B cell (primary cell): ENCODE measurements at places on chromosomes 16 and 17.

- no peak for DNase-seq
Measured at GRCh38 chr16:35733278-35733965, 2274.0 kb downstream of the TP53TG3F start.

- no peak for DNase-seq
Measured at GRCh38 chr16:66802159-66802558, 775 bp upstream of the TERB1 start.

DNA sequence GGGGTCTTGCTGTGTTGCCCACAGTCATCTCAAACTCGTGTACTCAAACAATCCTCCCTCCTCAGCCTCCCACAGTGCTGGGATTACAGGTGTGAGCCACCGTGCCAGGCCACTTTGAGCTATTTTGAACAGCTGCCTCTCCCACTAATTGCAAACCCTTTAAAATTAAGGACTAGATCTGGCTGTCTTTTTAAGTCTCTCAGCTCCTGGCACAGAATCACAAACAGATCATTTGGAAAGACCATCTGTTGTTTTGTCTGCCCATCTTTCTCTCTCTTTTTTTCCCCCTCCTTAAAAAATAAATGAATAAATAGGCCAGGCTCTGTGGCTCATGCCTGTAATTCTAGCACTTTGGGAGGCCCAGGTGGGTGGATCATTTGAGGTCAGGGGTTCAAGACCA is 10.9 kb upstream of the STAT3 start:
- DNase-seq = no peak

GRCh38 chr17:82016061-82016874 is 6.4 kb downstream of the CENPX start:
- no peak for DNase-seq

DNA sequence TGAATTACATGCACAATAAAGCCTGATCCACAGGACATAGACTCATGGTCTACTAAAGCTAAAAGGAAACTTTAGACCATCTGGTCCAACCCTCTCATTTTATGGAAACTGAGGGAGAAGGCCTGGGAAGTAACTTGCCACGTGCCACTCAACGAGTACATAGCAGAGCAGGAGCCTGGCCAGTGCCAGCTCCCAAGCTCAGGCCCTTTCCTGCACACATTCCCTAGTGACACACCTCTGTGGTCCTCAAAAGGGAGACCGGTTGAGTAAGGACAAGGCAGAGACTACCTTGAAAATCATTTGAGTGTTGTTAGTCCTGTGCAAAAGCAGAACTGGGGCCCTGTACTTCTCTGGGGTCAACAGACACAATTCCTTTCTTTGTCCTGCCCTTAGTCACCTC is 2.8 kb downstream of the CCL4L2 start:
- no peak for DNase-seq

GRCh38 chr16:47726031-47726675 is 265.0 kb downstream of the PHKB start:
- no peak for DNase-seq

GRCh38 chr17:57839571-57839923 is 10.3 kb downstream of the MRPS23 start:
- DNase-seq = no peak

DNA sequence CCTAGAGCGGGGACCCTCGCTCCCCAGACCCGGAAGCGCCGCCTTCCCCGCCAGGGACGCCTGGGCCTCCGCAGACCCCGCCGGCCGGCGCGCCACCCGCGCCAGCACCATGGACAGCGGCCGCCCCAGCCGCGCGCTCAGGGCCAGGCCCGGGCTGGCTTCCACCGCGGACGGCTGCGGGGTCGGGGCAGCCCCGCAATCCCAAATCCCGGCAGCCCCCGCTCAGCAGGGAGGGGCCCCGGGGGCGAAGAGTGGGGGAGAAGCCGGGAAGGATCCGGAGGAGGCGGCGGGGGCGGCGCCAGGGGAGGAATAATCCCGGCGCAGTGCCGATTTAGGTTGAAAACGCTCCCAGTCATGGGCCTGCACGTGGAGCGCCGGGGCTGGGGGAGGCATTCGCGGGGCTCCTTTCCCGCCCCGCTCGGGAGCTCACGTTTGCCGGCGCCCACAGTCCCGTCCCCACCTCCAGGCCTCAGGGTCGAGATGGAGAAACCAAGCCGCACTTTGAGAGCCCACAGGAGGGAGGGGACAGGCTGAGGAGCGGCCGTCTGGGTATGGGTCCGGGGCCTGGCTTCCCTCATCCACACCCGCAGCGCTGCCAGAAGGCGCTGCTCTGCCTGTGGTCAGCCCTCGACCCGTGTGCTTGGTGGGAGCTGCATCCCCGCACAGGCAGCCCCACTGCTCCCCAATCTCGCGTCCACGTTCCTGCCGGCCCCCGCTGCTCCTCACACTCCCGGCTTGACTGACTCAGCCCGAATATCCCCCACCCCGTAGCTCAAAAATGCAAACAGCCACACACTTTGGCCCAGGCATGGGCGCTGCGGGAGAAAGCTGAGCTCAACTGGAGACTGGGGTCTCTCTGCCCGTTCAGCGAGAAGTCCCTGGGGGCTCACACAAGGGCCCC is 4.7 kb downstream of the FBXL16 start:
- peak; percentile 59 for DNase-seq

GRCh38 chr17:66610361-66611133 is 224.4 kb upstream of the CACNG5 start:
- DNase-seq = no peak

GRCh38 chr17:29787995-29788394 is 142.0 kb downstream of the SSH2 start:
- no peak for DNase-seq

GRCh38 chr16:65988024-65988595 is 378.4 kb upstream of the CDH5 start:
- no peak for DNase-seq
